ENCODE measurements at places on chromosomes 7 and 10.

DNA sequence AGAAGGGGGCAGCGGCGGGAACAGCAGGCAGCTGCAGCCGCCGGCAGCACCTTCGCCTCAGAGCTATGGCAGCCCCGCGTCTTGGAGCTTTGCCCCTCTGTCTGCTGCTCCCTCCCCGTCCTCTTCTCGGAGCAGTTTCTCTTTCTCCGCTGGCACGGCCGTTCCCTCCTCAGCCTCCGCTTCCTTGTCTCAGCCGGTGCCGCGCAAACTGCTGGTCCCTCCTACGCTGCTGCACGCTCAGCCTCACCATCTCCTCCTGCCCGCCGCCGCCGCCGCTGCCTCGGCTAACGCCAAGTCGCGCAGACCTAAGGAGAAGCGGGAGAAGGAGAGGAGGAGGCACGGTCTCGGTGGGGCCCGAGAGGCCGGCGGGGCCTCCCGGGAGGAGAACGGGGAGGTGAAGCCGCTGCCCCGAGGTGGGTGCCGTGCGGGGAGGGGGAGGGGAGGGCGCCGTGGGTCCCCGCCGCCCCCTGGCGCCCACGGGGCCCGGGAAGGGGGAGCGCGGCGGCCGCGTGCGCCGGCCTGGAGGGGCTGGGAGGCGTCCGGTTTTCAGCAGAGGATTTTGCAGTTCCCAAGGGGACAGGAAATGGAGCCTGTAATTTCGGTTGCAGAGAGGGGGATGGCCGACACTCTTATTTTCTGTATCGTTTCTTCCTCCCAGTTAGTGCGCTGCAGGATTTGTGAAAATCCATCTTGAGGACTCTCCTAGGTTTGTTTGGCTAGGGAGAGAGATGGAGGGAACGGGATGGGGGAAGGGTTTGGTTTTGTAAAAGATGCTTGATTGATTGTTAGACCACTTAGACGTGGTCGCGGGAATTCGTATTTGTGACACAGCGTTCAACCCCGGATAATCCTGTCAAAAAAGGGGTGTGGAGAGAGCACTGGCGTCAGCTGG is 630 bp downstream of the RSBN1L start:
- DNase-seq: no peak

DNA sequence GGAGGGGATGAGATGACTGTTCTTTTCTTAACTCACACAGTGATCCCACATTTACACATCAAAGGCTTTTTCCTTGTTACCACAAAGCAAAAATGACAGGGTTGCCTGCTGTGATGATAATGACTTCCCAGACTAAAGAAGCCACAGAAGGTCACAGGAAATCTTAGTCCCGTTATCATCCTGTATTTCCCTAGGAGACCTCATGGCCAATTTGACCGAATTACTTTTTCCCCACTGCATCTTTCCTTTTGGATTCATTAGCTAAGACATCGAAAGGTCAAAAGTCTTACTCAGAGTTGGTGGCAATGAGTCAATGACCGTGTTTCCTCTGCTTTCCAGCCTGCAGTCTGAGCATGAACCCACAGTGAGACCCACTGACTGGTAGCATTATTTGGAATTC is 130.1 kb upstream of the INHBA start:
- no peak for DNase-seq

GRCh38 chr7:46739518-46740234 is 818.6 kb upstream of the IGFBP3 start:
- no peak for DNase-seq

DNA sequence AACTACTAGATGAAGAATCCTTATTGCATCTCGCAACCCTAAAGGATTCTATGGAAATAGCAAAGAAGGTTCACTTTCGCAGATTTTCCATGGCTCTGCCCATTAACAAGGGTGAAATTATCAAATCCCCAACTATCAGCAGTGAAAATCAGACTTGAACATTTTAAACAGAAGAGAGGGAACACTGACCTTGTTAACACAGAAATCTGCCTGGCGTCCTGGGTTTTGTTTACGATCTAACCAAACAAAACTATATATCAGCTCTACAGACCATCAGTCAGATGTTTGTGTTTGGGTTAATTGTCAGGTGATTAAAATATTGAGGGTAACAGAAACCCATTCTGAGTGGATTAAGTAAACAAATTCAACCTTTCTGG is 1.9 kb downstream of the CTTNBP2 start:
- DNase-seq: no peak

DNA sequence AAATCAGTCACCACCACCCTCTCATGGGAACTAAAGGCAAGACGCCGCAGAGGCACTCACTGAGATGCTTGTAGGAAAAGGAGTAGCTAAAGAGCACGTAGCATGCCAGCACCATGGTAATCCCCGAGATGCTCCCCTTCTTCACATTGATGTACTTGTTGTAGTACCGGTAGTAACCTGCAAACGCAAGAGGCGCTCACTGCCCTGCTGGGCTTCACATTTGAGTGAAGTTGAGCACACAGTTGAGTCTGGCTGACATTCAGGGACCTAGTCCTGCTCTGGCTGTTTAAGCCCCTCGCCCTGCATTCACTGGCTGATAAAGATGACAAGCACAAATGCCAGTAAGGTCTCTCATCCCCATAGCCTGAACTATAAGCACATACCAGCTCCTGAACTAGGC is 6.9 kb downstream of the ATP5MF start:
- DNase-seq: no peak

DNA sequence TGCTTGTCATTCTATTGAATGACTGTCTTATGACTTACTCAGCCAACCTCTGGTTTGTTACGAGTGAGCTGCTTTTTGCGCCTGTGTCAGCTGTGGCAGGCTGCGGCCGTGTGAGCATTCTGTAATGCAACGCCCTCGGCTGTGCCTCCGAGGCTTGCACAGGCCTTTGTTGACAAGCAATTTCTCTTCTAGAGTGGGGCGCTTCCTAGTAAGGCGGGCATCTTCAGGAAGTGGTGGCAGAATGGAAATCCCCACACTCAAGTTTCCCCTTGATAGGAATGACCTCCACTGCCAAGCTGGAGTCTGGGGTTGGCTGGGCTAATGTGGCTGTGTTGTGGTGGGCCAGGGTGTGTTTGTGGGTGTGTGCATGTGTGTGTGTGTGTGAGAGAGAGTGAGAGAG is 20.2 kb upstream of the TMEM178B start:
- DNase-seq: no peak

DNA sequence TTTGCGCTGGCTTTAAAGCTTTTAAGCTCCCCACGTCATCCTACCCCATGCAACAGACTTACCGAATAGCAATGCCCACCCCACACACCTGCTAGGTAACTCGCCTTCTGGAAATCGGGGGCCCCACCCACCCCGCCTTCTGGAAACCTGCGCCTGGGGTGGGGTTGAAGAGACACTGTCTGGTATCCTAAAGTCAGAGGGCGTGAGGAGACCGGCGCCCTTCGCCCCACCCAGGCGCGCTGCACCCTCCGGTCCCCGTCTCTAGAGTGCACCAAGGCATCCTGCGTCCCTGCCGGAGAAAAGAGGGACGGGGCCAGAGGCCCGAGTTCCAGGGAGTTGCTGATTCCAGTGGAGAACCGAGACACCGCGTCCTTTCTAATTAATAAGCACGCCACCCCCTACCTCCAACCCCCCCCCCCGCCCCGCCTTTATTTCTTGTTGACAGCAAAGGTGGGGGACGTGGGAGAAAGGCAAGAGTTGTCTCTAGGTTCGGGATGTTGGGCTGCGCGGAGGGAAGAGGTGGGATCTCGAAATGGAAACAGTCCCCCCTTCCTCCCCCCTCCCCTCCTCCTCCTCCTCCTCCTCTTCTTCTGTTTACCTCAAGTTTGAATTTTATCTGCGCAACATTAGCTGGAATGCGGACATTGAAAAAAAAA is 220.9 kb upstream of the MKLN1 start:
- no peak for DNase-seq

DNA sequence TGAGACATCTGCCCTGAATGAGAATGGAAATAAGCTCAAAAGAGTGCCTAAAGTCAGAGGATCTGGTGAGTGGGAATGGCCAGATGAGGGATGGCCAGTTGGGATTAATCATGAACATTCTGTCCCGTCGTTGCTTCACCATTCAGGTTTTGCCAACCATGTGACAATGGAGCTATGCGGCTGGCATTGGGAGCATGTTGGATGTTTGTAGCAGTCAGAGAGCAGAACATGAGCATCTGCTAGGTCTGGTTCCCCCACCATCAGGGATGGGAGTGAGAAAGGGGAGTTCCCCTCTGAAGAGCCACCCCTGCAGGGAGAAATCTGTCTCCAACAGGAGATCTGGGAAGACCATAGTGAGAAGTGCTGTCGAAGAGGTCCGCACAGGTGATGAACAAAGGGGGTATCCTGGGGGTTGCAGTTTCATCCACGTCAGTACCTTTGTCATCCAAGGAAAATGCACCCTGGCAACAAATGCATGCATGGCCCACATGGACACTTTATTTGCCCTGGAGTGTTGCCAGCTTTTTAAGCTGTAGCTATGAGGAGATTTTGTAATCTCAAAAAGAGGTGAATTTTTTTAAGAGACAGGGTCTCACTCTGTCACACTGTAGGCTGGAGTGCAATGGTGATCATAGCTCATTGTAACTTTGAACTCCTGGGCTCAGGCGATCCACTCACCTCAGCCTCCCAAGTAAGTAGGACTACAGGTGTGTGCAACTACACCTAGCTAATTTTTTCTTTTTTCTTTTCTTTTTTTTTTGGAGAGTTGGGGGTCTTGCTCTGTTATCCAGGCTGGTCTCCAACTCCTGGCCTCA is 190.2 kb downstream of the CAMK1D start:
- no peak for DNase-seq
